Activated naive CD4-positive, alpha-beta T cell treated with anti-CD3 and anti-CD28 coated beads, Interleukin-2, amount 50 U/mL, for 16 hours (primary cell): ENCODE measurements at places on chromosomes 4 and X.

DNA sequence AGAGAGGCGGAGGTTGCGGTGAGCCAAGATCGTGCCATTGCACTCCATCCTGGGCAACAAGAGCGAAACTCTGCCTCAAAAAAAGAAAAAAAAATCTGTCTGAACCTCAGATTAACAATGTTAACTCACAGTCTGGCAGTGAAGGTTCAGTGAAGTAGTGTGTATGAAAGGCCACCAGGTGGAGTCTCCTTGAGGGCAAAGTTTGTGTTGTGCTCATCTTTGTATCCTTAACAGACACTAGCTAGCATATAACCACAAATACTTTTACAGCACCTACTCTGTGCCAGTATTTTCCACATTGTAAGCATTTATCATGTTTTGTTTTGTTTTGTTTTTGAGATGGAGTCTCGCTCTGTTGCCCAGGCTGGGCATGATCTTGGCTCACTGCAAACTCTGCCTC is 46.0 kb upstream of the MGST2 start:
- no peak for DNase-seq

DNA sequence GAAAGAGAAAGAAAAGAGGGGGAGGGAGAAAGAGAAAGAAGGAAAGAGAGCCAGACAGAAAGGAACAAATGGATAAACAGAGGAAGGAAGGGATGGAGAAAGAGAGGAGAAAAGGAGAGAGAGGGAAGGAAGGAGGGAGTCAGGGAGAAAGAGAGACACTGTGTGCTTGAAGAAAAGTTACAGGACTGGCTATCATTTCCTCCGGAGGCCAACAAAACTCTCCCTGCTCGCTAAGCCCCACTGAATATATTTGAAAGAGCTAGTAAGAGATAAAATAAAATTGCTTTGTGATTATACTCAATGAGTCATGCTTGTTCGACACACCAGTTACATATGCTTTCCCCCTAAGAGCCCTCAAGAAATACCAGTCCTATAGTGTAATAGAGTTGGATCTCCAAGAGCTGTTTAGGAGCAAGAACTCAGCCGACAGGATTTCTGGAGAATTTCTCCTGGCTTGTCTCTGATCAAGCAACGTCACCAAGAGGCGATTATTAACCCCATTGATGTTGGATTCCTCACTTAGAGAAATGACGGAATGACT is 102.2 kb downstream of the MXRA5 start:
- DNase-seq, result no peak

DNA sequence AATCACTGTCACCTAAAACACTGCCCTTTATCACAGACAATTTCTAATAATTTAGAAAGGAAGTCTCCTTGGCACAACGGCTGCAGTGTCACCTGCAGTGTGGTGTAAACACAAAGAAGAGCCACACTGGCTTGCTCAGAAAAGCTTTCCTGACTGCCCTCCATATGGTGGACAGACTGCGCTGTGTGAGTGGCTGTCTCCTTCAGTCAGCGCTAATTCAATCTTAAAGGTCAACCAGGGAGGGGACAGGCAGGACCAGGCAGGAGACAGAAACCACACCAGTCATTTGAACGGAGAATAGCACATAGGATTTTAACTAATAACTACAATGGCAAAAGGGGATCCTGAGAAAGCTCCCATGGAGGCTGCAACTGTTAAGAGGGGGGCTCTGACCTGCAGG is 132.1 kb downstream of the NSUN7 start:
- DNase-seq, result no peak

- DNase-seq, result no peak
Measured at GRCh38 chr4:6309777-6310176, 40.1 kb downstream of the WFS1 start.

DNA sequence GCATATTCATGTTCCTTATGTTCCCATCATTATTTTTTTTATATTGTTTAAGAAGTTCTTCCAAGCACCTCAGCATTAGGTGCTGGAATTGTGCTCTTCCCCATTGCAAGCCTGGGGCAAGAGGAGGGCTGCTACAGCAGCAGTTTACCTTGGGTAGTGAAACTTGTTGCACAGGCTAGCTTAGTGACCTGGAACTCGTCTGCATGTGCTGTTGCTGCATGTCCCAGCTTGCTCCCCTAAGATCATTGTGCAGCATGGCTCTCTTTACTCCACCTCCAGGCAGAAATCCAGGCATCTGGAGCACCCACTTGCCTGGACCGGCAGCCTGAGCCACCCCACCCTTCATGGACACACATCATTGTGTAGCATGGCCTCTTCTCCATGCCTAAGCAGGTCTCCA is 776.0 kb downstream of the GLUD2 start:
- DNase-seq, result no peak

DNA sequence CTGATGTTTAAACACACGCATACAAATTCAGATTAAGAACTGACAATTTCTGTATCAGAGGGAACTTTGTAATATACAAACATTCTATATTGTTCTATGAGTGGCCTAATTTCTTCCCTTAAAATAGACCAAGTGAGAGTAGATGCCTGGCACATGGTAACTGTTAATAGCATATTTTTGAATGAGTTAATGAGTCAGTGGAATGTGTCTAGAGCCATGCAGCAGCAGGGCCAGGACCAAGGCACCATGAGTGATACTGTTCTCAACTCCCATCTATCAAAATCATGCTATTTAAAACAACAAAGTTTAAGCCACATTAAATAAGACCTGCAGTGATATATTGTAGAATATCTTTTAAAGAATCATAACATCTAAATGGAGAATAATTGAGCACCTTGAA is 98.3 kb downstream of the ARHGAP24 start:
- no peak for DNase-seq

- DNase-seq, result no peak
Measured at GRCh38 chr4:130646886-130647285, 1550.9 kb downstream of the C4orf33 start.

DNA sequence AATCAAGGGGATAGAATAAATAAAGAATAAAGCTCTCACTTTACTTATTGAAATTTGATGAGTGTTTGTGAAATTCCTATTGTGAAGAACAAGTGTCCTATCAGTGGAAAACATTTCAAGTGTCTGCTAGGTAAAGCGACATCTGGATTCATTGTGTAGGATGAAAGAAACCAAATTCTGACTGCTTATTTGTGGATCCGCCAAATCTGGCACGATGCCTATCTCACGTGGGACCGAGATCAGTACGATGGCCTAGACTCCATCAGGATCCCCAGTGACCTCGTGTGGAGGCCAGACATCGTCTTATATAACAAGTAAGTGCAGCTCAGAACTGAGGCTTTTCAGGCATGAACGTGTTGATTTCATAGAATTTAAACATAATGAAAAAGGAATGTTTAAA is 1.9 kb downstream of the CHRNA9 start:
- DNase-seq, result no peak

DNA sequence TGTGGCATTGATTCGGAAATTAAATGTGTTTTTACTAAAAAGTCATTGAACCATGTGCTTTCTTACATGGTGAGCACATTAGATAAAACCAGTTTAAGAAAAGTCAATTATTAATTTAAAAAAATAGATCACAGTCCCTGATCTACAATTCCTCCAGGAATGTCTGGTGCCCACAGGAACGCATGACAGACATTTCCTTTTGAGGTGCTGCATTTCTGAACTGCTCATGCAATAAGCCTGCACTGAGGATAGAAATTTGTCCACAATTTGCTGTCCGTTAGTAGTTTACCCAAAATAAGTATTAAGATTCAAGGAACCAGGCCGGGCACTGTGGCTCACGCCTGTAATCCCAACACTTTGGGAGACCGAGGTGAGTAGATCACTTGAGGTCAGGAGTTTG is 8.2 kb upstream of the ADAMTS3 start:
- no peak for DNase-seq

GRCh38 chrX:69793260-69793935 is 177.5 kb downstream of the EDA start:
- DNase-seq, result no peak

DNA sequence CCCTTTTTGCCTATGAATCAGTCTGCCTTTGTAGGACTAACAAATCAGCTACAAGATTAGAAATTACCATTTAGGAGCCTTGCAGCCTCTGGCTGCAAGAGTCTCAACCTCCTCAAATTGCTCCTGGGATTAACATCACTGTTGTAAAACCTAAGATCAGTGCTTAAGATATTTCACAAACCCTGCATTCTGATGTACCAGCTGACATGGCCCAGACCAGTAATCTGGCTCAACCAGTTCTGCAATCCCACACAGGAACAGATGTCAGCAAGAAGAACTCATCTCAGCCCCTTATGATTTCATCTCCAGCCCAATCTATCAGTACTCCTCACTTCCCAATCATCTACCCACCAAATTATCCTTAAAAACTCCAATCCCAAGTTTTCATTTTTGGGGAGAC is 32.5 kb upstream of the AADAT start:
- DNase-seq, result no peak

DNA sequence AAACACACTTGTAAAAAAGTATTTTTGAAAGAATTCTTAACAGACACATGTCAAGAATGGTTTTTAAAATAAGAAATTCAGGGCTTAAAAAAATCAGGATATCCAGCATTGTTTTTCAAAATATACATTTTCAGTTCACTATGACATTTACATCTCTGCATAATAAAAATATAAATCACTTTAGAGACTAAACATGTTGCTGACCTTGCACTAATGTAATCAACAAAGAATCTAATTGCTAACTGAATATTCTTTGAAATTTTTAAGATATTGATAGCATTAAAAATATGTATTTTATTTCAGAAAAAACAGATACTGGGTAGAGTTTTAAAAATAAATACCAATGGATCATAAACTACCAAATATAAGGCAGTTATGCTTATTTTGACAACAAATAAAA is 26.4 kb downstream of the RPS6KA6 start:
- DNase-seq, result no peak

DNA sequence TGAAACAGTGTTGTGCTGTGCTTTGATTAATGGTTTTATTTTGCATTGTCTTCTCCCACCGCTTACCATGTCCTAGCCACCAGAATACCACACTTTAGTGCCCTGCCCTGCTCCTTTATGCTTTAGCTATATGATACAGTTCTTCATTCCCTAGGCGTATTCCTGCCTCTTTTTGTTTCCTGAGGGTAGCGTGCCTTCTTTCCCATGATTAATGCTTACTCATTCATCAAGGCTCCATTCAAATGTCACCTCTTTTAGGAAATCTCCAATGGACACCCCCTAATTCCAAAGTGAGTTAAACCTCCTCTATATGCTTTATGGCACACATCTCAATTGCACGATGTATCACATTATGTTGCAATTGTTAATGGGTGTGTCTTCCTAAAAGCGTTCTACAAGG is 46.3 kb downstream of the SPANXD start:
- DNase-seq, result no peak

DNA sequence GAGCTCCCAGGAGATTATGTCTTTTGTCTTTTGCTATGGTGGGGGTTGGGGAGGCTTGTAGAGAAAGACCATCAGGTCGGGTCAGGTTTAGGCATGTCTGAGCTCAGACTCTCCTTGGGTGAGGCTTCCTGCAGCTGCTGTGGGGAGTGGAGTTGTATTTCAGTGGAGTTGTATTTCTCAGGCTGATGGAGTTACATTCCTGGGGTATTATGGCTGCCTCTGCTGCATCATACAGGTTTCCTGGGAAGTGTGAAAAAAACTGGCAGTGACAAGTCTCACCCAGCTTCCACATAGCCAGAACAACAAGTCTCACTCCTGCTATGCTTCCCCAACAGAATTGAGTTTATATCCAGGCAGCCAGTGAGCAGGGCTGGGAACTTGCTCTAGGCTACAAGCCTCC is 119.3 kb downstream of the VSIG4 start:
- no peak for DNase-seq

GRCh38 chrX:68942104-68942503 is 113.3 kb downstream of the EFNB1 start:
- DNase-seq, result no peak

GRCh38 chr4:123556526-123556925 is 159.9 kb downstream of the SPRY1 start:
- DNase-seq, result no peak

DNA sequence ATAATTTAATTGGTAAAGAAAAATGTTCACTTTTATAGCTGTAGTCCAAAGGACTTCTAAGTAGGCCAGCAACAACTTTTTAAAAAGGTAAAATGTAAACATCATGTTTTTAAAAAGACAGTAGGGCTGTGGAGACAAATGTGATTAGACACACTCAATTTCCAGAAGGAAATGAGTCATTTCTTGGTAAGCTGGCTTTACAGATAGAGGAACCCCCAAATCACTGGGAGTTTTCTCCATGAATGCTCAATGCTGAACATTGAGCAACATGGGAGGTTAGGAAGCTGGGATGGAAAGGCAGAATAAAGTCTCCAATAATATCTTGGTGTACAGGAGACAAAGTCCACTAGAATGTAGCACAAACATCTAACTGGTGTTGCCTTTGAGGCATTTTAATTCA is 121.3 kb downstream of the NWD2 start:
- no peak for DNase-seq

- DNase-seq, result no peak
Measured at GRCh38 chr4:168386002-168386401, 67.5 kb upstream of the DDX60 start.

DNA sequence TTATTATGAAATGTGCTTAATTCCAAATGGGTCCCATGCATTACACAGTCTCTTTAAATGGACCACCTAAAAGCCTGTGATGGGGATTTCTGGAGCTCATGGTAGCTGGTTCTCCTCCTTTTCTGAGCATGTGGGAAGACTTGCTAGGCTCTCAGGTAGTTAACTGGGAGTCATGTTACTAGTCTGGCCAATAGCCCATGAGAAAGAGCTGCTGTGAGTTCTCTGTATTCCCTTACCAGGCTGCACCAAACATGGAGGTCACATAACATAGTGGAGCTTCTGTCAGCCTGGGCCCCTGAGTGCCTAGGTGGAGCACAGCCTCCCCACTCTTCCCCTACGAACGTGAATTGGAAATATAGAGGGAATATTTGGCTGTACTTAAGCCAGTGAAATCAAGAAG is 198.4 kb downstream of the MAML3 start:
- no peak for DNase-seq

GRCh38 chr4:13348216-13348615 is 135.9 kb downstream of the RAB28 start:
- DNase-seq, result no peak

DNA sequence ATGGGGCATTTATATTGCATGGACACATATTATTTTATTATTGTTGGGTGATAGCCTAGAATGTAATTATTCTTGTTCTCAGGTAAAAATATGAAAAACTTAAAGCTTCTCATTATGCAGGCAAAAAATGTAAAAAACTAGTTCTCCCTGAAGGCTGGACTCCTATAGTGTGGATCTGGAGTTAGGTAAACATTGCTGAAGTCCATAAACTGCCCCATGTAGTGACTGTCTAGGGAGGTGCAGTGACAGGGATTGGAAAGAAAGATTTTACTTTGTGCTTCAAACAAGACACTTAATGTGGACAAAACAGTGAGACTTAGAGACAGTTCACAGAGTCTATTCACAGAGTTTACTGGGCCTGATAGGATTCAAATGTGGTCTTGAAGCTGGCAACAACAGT is 17.0 kb downstream of the ADH6 start:
- DNase-seq, result no peak

DNA sequence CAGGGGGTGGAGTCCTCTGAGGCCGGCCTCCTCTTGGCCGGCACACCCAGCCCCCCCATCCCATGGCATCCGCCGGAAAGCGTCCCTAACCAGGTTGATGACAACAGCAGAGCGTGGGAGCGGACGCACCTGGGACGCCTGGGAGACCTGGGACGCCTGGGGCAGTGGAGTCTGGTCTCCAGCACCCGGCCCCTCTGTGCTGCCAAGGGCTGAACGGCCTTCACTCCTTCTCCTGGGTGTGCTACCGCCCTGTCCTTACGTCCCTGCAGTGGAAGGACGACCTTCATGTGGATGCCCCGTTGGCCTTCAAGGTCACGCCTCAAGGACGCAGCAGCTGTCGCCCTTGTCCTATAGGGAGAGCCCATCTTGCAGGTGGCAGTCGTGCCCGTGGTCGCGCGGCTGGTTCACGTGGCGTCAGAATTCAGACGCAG is 26.9 kb downstream of the NKX1-1 start:
- DNase-seq, result peak; percentile 7

- DNase-seq, result no peak
Measured at GRCh38 chrX:9282325-9282724, 182.5 kb upstream of the TBL1X start.
